Epithelial cell of esophagus (primary cell): ENCODE measurements at places on chromosomes 3 and 15.
A peak's percentile ranks its signal among the peaks of the same experiment; 100 is the strongest.

DNA sequence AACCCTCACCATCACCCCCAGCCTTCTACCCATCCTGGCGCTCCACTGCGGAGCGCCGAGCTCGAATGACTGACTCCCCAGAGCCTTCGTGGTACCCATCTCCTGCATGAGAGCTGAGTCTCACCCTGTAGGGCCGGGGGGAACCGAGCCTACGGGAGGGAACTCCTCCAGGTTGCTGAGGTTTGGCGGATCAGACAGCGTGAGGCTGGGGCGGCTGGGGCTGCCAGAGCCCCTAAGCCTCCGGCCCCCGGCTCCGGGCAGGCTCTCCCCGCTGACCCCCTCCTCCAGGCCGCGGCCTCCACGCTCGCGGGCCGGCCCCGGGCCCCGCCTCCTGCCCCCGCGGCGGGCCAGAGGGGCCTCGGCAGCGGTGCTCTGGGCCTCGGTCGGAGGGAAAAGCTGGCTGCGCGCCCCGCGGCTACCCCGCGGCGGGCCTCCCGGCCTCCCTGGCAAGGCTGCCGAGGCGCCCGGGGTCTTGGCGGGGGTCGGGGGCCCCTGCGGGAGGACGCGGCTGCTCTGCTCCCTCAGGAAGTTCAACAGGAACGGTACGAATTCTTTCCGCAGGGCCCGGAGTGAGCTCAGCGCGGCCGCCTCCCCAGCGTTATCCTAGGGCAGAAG is 643 bp downstream of the CDAN1 start:
- no peak for DNase-seq

DNA sequence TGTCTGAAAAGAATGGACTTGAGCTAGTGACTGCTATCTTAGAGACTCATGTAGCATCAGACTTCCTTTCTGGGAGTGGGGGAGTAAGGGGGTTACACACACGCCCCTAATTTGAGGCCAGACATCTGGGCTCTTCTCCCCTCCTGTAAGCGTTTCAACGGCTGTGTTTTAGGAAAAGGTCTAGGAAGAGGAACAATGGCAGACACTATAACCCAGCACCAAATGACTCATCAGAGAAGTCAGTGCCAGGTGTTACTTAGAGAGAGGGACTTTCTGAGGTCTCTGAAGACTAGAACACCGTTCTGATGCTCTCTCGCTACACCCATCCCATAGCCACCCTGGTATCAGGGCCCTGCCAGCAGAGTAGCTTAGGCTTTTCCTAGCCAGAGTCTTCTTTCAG is 65.5 kb downstream of the SSUH2 start:
- no peak for DNase-seq

DNA sequence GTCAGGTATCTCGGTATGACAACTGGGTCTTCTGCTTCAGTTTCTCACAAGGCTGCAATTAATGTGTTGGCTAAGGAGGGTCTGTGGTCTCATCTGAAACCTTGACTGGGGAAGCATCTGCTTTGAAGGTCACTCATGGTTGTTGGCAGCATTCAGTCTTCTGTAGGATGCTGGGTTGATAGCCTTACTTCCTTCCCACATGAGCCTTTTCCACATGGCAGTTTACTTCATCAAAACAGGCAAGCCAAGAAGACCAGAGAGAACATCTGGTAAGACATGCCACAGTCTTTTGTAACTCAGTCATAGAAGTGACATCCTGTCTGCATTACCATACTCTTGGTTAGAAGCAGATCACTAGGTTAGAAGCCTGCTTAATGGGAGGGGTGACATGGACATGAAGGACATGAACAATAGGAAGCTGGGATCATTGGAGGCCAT is 49.5 kb downstream of the CMC1 start:
- DNase-seq = no peak

DNA sequence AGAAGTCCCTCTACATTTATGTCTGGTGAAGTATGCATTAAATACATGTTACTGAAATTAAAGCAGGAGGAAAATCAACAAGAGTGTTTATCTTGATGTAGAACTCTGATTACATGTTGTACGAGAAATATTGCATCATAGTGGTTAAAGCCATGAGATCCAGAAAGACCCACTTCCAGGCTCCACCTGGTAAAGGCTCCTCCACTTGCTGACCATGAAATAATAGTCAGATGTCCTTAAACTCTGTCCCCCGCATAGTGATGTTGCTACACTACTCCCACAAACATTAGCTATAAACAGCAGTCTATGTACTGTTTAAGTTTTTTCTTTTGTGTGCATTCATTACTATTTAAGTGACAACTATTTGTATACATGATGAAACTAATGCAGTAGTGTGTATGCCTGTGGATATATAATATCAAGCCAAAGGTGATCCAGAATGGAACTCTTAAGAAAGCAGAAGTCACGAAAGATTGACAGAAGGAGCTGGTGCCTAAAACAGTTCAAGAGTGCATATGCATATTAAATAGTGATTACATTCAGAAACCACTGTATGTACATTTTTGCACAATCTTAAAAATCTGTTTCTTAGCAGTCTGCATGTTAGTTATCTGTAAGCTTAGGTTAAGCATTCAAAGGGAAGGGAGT is 264.4 kb upstream of the KCNMB2 start:
- no peak for DNase-seq

DNA sequence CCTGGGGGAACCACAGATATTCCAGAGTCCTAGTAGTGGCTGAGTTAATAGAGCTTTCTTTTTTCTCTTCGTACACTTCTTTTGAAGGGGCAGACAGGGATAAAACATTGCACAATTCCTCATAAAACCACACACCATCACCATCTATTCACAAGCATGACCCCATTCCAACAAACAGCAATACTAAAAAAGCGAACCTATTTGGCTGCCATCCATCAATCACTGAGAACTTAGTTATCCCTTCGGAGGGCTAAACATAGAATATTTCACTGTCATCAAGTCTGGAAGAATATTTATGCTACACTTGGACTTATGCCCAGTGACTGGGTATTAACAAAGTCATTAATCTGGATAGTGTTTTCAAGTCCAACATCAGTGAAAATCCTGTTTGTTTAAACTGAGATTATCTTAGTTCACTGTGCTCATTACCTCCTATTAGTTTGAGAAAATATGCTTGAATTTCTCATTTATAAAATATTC is 80.3 kb upstream of the PRTG start:
- DNase-seq = peak; percentile 47

- no peak for DNase-seq
Observed at GRCh38 chr3:117799387-117799735, 1089.8 kb downstream of the TUSC7 start.

DNA sequence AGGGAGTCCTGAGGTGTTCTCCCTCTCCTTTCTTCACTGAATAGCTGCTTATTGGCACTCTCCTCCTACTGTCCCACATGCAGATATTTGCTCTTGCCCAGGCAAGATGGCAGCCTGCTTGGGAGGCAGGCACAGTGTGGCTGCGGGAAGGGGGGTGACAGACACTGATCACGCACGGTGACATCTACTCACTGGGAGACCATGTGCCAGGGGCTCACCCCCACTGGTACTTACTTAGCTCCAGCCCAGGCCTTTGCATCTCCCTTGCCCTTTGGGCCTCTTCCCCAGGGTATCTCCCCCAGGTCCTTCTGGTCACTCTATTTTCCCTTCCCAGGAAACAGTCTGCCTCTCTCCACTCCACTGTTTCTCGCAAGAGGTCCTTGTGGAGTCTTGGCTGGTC is 6.4 kb downstream of the PLA2G4E start:
- DNase-seq = no peak

- DNase-seq = no peak
Observed at GRCh38 chr15:101123222-101123910, 128.5 kb downstream of the CHSY1 start.

DNA sequence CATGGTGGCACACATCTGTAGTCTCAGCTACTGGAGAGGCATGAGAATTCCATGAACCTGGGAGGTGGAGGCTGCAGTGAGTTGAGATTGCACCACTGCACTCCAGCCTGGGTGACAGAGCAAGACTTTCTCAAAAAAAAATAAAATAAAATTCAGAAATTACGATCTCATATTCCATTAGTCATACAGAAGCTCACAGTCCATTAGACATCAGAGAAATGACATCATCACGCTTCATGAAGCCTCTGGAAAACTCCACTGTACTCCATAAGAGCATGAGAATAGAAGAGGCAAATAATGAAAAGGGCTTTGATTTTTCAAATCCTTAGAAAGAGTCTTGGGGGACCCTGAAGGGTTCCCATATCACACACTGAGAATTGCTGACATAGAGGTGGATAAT is 145.0 kb upstream of the MITF start:
- no peak for DNase-seq
